ENCODE measurements at places on chromosomes 1 and 21.
A peak's percentile ranks its signal among the peaks of the same experiment; 100 is the strongest.

GRCh38 chr21:38350684-38351083 is 93.9 kb downstream of the KCNJ15 start:
- DNase-seq = no peak

GRCh38 chr1:20470194-20470593 is 15.8 kb downstream of the CAMK2N1 start:
- DNase-seq = peak; percentile 57

DNA sequence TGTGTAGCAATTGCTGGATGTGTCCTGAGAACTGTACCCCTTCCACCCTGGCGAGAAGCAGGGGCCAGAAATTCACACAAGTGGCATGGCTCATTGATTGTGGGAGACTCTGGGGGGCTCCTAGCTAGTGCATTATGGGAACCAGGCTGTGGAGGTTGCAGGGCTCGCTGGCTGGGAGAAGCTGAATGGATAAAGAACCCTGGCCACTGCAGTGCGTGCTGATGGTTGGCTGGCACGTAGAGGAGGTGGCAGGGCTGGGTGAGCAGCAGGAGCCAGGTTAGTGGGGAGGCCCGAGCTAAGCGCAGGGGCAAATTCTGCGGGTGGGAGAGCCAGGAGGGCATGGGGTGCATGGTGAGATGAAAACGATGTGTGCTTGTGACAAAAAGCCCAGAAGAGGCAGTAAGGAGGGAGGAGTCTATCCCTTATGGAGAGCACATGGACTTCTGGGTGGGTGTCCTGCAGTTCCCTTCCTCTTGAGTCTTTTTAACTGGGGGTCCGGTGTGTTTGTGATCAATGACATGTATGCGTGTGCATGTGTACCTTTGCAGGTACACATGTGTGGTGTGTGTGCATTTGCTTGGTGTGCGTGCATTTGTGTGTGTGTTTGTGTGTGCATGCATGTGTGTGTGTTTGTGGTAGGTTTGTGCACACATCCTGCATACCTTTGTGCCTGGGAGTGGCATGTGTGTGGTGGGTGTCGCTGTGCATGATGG is 3.6 kb downstream of the GUK1 start:
- DNase-seq = no peak

DNA sequence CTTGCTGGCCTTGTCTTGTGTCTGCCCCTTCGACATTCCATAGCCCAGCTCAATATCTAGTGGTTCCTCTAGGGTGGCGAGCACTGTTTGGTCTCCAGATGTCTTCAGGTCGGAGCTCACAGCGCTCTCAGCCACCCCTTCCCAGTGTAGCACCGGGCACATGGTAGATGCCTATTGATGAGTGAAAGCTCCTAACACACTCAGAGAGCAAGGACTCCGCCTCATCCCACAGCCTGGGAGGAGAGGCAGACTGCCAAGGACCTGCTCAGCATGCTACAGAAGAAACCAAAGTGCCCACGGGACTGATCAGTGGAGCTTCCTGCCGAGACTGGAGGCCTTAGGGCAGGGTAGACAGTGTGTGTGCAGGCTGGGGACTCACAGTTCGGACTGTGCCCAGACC is 10.9 kb downstream of the PCSK9 start:
- DNase-seq = peak; percentile 58

GRCh38 chr1:246096356-246096755 is 410.7 kb downstream of the SMYD3 start:
- no peak for DNase-seq

GRCh38 chr1:186775881-186776560 is 52.7 kb upstream of the PLA2G4A start:
- no peak for DNase-seq

DNA sequence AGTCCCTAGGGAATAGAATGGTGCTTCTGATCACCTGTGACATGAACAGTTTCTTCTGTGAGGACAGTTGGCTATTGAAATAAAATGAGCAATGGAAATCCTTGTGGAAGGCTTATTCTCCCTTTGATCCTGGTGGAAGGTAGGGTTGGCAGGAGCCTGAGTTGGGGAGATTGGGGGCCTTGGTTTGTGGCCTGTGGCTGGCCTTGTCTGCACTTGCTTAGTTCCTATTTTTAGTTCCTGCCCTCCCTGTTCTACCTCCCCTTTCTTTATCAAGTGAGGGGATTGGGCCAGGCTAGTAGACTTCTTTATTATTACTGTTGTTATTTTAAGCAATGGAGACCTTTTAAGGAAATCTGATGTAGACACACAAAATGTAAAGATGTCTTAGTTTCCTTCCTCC is 8.2 kb downstream of the DMRTB1 start:
- DNase-seq = no peak

GRCh38 chr1:87588495-87588894 is 259.8 kb downstream of the LMO4 start:
- DNase-seq = no peak

DNA sequence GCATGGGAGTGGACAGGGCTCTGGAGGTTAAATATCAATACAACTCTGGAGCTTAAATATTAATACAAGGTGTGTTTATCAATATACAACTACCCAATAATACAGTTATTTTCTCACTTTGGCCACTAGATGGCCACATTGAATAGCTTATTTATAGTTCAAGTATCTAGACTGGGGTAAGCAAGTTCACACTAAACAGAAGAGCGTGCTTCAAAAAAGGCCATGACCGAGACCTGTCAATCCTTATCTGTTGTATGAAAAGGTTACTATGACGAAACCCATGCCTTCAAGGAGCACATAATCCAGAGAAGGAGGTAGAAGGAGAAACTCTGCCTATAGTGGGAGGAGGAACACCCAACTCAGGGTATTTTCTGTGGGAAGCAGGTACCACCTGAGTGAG is 29.1 kb downstream of the CHML start:
- peak; percentile 85 for DNase-seq

- DNase-seq = no peak
Observed at GRCh38 chr1:94807742-94808491, 12.2 kb upstream of the SLC44A3 start.

- DNase-seq = no peak
Observed at GRCh38 chr1:36393686-36394085, 4.0 kb downstream of the LSM10 start.

DNA sequence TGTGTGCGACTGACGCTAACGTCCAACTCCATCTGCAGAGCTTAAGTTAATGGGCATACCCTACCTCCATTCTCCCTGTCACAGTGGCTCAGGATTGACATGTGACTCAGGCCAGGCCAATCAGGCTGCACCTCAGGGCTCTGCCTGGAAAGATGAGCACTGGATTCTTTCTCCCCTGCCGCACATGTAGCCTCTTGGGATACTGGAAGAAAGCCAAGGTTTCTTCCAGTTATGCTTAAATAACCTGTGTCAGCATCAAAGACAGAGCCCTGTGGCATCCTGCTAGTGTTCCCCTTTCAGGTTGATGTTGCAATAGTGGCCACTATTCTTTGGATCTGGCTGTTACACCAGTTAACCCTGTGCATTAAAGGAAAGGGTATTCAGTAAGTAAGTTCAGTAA is 55.0 kb upstream of the SYT6 start:
- DNase-seq = no peak

- DNase-seq = no peak
Observed at GRCh38 chr1:213003256-213003655, 12.4 kb downstream of the ANGEL2 start.

DNA sequence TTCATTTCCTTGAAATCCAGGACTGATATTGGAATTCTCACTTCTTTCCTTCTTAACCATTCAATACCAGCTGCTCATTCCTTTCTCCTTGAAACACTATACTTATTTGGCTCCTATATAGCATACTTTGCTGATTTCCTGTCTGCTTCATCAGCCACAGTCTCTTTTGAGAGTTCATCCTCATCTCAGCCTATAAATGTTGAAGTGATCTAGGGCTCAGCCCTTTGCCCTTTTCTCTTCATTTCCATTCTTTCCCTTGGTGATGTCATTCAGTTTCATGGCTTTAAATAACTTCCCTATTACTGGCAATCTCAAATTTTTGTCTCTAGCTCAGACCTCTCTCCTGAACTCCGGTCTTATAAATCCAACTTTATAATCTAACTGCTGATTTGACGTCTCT is 24.1 kb upstream of the RABGAP1L start:
- DNase-seq = no peak

GRCh38 chr1:7136166-7136953 is 351.1 kb downstream of the CAMTA1 start:
- no peak for DNase-seq
